Inflammatory macrophage treated with lipopolysaccharide for 4 hours (primary cell): ENCODE measurements at places on chromosomes 13 and 19.
A peak's percentile ranks its signal among the peaks of the same experiment; 100 is the strongest.

DNA sequence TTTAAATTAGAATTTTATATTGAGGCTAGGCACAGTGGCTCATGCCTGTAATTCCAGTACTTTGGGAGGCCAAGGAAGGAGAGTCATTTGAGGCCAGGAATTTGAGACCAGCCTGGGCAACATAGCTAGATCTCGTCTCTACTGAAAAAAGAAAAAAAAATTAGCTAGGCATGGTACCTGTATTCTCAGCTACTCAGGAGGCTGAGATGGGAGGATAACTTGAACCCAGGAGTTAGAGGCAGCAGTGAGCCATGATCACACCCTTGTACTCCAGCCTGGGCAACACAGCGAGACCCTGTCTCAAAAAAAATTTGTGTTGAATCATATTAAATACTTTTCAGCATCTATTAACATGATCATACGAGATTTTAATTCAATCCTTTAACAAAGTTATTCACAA is 4.9 kb downstream of the PMIS2 start:
- DNase-seq: no peak

GRCh38 chr19:21482863-21483276 is 22.5 kb upstream of the ZNF429 start:
- DNase-seq: peak; percentile 27

- peak; percentile 10 for DNase-seq
Observed at GRCh38 chr13:99075268-99076191, 97.7 kb upstream of the DOCK9 start.

GRCh38 chr19:12766051-12766521 is 9.3 kb downstream of the HOOK2 start:
- peak; percentile 83 for DNase-seq

GRCh38 chr13:113656003-113656588 is 1.9 kb downstream of the ATP4B start:
- no peak for DNase-seq

GRCh38 chr19:30476997-30477396 is 104.8 kb downstream of the ZNF536 start:
- DNase-seq: no peak

DNA sequence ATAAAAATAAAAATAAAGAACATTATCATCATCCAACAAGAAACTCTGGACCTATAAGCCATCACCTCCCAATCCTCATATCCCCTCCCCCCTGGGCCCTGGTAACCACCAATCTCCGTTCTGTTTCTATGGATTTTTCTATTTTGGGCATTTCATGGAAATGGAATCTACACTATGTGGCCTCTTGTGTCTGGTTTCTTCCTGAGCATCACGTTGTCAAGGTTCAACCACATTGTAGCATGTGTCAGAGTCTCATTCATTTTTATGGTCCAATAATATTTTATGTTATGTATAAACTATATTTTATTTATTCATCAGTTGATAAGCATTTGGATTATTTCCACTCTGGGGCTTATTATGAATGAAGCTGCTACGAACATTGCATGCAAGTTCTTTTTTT is 26.9 kb downstream of the SULT2B1 start:
- no peak for DNase-seq

DNA sequence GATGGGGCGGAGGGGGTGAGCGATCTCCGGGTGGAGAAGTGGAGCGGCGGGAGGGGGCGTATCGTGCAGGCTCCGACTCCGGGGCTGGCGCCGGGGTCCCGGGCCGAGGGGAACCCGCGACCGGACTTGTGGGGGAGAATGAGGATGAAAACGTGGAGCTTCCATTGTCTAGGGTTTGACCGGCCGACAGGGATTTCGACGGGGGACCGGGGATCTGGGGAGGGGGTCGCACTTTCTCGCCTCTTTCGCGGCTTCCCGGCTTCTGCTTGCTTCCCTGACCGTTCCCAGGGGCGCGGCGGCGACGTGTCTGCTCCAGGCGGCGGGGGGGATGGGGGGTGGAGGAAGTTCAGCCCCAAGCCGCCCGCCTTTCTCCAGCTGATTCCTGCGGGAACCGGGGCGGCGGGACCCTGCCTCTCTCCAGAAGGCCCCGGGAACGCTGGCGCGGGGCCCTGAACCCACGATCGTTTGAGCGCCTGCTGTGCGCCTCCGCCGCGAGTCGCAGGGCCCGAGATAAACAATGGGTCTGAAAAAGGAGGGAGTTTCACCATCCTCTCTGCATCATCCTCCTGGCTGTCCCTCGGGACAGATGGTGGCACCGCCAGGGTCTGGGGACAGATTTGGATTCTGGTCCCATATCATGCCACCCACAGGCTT is 790 bp downstream of the TPM4 start:
- DNase-seq: peak; percentile 40

DNA sequence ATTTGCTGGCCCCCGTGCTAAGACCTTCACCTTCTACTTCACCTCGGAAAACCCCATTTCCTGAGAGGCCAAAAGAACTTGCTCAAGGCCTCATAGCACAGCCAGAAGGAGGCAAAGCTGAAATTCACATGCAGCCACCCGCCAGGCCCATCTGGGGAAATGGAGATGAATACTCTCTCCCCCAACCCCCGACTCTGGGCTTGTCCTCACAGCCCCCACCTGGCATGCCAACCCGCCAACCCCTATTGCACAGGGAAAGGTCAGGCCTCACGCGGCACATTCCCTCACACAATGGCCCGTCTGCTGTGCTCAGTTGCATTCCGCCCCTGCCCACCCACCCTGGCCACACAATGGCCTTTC is 3.2 kb downstream of the PRX start:
- no peak for DNase-seq

DNA sequence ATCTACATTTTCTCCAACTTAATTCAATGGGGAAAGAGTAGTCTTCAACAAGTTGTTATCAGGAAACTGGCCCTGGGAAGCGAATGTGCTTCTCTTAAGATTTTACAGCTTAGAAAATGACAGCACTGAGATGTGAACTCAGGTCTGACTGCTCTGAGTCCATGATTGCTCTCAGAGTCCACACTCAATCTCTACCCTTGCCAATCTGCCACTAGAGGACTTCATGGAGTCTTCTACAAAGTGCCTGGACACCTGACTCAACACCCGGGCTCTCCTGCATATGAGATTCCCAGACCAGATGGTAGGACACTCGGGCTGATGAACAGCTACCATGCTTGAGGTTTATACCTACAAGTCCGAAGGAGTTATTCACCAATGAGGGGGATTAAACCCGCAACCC is 74.8 kb downstream of the ABCC4 start:
- DNase-seq: no peak

DNA sequence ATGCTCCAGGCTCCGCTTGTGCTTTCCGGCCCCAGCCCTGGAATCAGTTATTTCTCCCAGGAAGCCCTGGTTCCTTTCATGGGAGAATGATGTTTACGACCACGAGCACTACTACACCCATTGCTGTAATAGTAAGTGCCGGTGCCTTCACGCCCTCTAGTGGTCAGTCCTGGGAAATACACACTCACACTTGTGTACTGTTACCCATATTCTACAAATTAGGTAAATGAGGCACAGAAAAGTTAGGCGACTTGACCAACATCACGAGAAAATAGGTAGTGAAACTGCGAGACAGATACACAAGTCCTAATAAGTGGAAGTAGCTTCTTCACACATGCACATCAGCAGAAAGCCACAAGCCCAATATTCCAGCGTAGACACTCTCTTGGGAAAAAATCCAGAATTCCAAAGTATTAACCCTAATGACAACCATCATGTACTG is 21.7 kb downstream of the CEACAM21 start:
- peak; percentile 82 for DNase-seq

- peak; percentile 54 for DNase-seq
Observed at GRCh38 chr13:41411522-41411921, 45.8 kb upstream of the RGCC start.

DNA sequence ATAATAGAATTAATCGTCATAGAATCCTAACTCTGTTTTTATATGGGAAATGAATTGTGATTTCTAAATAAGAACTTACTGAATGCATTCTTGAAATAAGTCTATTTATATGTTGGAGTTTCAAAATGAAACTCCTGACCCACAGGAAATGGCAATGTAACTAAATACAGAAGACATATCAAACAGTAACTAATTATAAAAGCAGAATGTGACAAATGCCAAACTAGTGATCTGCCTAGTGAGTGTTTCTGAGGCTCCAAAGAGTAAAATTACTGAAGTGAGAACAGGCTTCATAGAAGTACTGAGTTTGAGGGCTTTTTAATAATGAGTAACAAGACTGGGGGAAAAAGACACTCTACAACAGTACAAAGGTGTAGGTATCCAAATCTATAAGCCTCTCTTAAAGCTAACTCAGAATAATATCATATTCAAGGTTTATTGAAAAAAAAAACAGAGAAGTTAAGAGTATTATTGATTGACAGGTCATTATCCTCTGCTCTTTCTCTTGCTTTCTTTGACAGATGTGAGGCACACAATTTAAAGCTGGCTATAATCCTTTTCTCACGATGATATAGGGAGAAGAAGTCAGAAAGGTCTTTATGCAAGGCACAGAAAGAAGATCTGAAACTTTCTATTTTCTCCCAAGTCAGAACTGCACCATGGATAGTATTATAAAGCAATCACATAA is 17.4 kb upstream of the ATXN8OS start:
- no peak for DNase-seq

DNA sequence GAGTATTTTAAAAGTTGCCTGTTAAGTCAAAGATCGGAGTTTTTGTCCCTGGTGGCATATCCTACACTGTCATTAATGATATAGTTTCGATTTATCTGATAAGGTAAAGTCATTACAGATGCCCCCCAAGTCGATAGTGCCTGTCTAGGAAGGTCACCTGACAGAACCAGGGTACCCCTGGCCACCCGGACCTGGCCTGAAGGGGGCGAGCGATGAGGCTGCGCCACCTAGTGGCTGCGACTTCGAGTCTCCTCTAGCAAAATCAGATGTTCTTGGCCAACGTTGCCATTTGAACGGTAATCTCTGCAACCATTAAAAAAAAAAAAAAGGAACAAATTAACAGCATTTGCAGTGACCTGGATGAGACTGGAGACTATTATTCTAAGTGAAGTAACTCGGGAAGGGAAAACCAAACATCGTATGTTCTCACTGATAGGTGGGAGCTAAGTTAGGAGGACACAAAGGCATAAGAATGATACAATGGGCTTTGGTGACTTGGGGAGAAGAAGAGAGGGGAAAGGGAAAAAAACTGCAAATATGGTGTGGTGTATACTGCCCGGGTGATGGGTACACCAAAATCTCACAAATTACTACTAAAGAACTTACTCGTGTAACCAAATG is 565.1 kb downstream of the LIG4 start:
- peak; percentile 12 for DNase-seq

GRCh38 chr13:46286972-46287371 is 75.2 kb downstream of the LRRC63 start:
- DNase-seq: no peak

DNA sequence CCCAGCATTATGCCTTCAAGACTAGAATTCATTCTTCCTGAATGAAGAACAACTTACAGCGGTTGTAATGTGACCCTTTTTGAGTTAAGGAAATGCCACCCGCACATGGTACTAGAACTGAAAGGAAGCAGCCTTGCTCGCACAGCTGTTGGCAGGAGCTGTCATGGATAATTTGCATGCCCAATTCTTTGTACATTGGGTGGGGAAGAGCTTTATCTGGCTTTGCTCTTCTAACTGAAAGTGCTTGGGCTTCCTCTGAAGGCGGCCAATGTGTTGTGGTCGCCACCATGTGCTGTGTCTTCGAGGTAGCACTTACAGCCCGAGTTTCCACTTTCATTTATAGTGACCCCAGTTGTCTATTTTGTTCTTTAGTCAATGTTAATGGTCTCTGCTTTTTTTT is 3.4 kb downstream of the CCNE1 start:
- no peak for DNase-seq

GRCh38 chr13:46895381-46895780 is 1.5 kb downstream of the HTR2A start:
- DNase-seq: no peak

DNA sequence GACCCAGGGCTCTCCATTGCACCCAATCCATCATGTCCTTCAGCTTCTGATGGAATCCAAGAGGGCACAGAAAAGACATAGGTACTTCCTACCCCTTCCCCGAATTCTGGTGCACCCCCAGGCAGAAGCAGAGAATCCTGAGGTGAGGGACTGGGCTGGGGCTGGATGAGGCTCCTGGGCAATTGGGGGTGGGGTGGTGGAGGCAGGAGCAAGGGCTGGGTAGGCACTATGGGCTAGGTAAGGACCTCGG is 2.7 kb upstream of the KCNC3 start:
- no peak for DNase-seq

DNA sequence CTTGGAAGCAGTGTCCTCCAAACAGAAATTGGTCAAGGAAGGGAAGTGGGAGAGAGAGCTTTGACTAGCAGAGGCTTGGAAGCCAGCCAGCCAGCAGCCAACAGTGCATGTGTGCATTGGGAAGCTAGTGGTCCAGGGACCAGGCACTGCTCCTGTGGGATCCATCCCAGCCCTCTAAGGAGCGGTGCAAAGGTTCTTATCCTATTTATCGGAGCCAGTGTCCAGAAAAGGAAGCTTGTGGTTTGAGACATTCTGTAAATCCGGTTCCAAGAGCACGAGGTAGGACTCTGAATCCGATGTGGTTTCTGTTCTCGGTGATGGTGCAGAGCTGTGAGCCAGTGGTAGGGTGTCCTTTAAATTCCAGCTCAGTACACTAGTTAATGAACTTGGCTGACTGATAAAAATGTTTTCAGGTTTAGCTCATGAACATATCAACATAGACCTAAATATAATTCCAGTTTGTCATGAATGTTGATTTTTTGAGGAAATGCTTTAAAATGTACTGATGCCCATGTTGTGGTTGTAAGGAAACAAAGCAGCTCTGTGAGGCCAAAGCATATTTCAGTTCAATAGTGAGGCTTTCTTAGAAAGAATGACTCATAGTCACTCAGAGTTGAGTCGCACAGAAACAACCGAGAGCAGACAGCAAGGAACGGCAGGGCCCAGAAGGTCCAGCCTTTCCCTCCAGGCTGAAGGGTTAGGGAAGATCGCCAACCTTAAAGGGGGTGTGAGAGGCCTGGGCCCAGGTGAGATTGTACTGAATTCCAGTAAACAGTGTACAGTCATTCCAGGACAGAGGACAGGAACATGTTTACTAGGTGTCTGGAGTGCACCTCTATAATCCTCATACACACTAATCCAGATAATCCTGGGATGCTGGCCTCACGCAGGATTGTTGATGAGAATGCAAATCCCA is 21.5 kb upstream of the GARRE1 start:
- DNase-seq: peak; percentile 84

DNA sequence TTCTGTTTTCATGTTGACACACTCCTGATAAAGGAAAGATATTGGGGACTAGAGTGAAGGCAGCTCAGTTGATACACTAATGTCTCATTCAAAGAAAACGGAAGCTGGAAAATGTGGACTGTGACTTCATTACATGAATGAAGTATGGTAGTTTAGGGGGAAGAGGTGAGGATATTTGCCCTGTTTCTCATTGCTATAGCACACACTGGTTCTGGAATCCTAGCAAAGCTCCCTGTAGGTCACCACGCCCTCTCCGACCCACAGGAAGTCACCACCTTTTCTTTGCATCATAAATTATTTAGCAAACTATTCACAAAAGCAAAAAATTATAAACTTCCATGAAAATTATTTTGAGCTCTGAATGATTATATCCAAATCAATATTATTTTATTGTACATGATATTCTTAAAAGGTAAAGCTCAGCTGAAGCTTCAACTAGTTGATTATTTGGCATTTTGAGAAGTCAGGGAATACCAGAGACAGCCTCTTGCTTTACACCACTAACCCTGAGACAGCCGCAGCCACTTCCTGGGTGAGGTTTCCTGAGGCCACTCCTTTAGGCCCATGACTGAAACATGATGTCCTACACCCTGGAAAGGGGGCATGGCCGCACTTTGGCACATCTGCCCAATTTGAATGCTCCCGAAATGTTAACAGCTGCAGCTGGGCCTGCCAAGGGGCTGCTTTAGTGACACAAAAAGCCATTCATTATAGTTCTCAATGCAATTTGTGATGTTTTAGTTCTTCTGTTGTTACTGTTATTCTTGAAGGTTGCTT is 50.0 kb upstream of the WDFY2 start:
- peak; percentile 73 for DNase-seq
